ENCODE measurements at places on chromosomes 6 and 20.

GRCh38 chr6:15829156-15829555 lies 166.3 kb upstream of the DTNBP1 start:
- DNase-seq, result no peak

- no peak for DNase-seq
These were observed 14.3 kb downstream of the TBPL1 start for GRCh38 chr6:133967347-133967746.

DNA sequence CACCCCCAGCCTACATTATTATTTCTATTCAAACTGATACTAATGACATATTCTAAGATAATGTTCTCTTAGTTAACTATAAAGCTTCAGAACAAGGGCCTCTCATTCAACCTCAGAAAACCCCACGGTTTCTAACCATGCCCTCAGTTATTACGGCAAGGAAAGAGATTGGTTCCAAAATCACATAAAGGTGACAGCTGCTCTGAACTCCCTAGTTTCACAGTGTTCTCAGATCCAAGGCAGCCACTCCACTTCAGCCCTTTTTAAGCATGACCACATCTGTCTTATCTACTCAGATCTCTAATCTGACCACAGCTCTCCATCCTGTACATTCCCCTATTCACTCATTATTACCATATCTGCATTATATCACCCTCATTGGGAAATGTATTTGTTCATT lies 98.8 kb upstream of the CEP85L start:
- no peak for DNase-seq

DNA sequence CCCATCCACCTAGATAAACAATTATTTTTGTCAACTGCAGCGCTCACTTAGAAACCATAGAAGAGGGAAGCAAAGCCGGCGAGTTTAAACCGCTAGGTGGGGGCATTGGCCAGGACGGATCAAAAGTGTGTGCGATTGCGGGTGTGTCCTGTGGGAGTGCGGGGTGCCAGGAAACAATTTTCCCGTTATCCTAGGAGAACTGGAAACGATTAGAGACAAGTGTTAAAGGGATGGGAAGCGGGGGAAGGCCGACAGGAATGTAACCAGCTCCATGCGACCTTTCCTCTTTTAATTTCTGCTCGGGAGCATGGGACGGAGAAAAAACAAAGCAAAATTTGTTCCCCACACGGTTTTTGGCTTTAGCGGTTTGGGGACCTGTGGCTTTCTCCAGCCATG lies 2.8 kb upstream of the HTR1B start:
- DNase-seq, result no peak

DNA sequence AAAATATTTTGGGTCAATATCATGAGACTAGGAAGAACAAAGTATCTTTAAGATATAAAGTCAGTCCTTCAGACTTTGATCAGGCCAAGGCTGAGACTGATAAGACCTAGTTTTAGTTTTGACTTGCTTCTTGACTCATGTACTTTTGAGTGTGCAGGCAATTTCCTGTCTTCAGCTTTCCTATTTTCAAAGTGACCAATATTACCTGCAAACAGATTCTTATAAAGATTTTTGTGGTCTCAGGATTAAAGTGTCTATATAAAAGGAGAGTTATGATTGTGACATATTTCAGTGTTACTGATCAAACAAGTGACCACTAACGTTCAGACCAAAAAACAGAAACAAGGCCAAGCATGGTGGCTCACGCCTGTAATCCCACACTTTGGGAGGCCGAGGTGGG lies 36.0 kb upstream of the AKIRIN2 start:
- DNase-seq, result no peak

GRCh38 chr6:42748203-42748898 lies 2.4 kb upstream of the TBCC start:
- no peak for DNase-seq

- no peak for DNase-seq
These were observed 10.4 kb downstream of the TAF4 start for GRCh38 chr20:62055106-62055861.

- DNase-seq, result no peak
These were observed 1.6 kb upstream of the TRAF3IP2 start for GRCh38 chr6:111607279-111607678.

DNA sequence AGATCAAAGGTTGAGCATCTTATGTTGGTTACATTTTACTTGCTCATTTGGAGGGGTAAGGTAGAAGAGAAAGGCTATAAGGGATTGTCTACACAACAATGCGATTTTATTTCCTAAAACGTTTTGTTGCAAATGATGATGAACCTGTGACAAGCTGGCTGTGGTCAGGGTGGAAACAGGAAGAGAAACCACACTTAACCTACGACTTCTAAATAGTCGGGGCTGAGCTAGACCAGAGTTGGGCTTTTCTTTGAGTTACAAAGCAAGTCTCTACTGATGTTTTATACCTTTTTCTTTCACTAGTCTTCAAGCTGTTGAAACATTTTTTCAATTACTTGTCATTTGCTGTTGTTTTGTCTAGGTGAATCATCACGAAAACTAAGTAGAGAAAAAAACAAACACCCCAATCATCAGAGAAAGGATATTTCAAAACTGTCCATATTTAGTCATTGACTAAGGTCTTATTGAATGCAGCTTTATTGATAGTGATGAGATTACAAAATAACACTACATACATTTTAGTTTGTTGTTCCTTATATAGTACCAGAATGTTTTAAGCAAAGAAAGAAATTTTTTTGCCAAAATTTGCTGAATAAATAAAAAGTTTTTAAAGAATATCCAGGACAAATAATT lies 18.0 kb downstream of the KLHL31 start:
- DNase-seq, result no peak

GRCh38 chr6:97925504-97925903 lies 642.5 kb upstream of the MMS22L start:
- DNase-seq, result no peak

GRCh38 chr6:119129148-119129967 lies 50.9 kb upstream of the FAM184A start:
- DNase-seq, result peak; percentile 58

DNA sequence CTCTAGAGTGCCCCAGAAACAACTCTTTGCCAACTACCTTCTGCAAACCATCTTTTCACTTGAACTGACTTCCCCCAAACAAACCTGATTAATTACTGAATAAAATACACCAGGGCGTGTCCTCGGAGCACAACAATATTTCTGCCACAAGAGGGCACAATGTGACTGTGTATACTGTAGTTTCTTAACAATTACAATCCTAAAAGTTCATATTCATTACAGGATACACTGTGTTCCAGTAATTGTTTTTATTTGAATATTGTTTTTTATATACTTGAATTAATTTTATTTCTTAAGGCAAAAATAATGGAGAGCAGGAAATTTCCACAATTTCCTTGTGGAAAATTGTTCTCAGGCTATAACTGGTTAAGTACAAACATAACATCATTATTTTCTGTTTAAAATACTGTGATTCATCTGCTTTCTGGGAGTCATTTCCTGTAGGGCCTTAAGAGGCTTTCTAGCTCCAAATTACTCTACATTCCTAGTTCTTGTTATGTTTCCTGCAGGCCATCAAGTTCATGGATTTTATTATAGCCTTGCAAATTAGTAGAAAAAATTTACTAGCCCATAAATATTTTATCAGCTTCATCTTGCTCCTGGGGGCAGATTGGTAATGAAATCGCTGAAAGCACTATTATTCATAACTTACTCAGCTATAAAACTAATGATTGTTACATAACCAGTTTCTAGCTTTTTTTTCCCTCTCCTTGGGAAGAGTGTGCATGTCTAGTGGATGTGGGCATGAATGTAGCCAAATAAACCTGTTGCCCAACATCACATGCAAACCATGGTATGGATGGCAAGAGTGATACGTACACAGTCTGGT lies 51.9 kb upstream of the SLC22A16 start:
- peak; percentile 55 for DNase-seq

- DNase-seq, result no peak
These were observed 14.9 kb downstream of the SRPK1 start for GRCh38 chr6:35905841-35906498.

- DNase-seq, result peak; percentile 17
These were observed 11.5 kb upstream of the CDKN1A start for GRCh38 chr6:36666826-36667591.

GRCh38 chr6:10759312-10759839 lies 11.8 kb downstream of the TMEM14B start:
- DNase-seq, result peak; percentile 5

GRCh38 chr6:134480593-134480992 lies 162.7 kb upstream of the SGK1 start:
- no peak for DNase-seq

DNA sequence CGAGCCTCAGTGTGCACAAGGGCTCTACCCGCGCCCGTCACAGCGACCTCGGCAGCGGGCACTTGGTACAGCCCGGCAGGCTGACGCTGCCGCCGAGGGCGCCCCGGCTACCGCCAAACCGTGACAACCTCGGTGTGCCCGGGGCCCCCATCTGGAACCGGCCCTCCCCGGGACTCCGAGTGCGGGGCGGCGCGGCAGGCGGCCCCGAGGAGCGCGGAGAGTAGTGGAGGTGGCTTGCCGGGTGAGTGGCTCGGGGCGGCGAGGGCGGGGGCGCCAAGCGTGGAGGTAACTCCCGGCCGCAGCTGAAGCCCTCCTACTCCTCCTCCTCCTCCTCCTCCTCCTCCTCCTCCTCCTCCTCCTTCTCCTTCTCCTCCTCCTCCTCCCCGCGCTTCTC lies at the start of gene ISM1:
Gene ISM1 (plus strand): TSS at position 371 of the 394 bp plus-strand sequence. CDS start 503 bp downstream, outside the sequence.
- DNase-seq, result no peak

DNA sequence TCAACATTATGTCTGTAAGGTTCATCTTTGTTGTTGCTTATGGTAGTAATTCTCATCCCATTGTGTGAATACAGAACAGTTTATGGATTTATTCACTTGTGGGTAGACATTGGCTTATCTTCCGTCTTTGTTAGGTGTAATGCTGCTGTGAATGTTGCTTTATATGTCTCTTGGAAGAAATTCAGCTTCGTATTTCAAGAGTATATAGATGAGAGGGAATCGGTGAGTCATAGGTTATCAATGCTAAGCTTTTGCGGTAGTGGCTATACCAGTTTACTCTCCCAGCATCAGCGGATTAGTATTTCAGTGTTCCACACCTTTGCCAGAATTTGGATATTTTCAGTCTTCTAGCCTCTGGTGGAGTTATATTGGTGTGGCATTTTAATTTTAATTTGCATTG lies 77.8 kb downstream of the ZFAND3 start:
- no peak for DNase-seq

- DNase-seq, result no peak
These were observed 248.6 kb upstream of the SUPT3H start for GRCh38 chr6:45626087-45626891.

GRCh38 chr20:39378776-39379175 lies 416.6 kb downstream of the DHX35 start:
- DNase-seq, result no peak

DNA sequence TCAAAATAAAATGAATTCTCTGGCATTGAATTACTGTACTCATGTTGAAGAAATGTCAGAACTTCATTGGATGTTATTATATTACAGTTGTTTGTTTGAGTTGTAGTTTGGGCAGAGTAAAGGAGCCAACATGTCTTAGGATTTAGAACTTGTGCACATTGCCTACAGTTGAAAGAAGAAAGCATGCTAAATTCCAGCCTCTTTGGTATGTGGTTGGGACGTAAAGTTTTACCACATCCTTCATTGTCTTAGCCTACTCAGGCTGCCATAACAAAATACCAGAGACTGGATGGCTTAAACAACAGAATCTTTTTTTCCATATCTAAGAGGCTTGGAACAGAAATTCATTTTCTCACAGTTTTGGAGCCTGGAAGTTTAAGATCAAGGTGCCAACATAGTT lies 42.4 kb downstream of the HFE start:
- no peak for DNase-seq

DNA sequence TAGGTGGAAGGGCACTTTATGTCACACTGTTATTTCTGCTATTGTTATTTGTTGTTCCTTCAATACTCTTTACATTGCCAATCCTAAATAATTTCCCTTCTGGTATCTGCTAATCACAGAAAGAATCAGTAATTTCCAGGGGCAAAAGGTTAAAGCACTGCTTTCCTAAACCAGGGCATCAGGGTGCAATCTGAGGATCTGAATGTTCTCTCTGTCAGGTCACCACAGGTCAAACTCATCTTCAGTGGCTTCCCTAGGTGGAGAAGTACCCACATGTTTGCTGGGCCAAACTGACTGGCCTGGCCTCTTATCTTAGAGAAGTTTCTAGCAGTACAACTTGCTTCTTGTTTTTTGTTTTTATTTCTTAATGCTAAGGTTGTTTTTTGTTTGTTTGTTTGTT lies 118.7 kb downstream of the OPRM1 start:
- no peak for DNase-seq

- DNase-seq, result peak; percentile 26
These were observed 2.8 kb downstream of the SOX4 start for GRCh38 chr6:21596145-21596948.

DNA sequence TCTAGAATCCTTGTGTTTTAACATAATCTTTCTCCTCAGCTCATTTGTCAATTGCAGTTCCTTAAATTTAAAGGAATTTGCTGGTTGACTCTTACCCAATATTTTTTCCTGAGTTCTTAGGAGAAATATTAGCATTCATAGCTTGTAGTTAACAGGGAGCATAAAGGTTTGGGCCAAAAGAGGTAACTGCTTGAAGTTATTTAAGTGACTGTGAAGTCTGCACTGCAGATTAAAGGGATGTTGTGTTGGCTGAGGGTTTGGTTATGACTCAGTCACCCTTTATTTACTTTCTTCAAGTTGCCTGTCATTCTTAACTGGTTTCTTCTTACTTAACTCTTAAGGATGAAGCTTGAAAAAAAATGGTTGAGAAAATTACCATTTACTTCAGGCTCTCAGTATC lies 220.3 kb upstream of the LAMP5 start:
- DNase-seq, result no peak

- DNase-seq, result no peak
These were observed 362.6 kb downstream of the EPM2A start for GRCh38 chr6:145372671-145373151.

- DNase-seq, result no peak
These were observed 34.3 kb downstream of the NCOA3 start for GRCh38 chr20:47535994-47536393.

DNA sequence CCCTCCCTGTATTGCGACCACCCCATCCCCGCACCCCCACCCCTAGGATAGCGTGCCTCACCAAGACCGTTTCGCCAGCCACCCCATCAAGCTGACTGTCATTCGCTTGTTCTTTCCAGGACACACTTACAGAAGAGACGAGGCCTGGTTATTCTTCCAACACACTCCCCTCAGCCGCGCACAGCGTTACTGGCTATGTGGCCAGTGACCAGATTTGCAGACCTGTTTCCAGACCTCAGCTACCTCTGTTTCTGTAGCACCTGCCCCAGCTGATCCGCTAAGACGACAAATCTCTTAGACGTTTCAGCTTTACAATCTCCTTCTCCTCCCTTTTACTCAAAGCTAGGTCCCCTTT lies 26.1 kb downstream of the HLA-F start:
- DNase-seq, result no peak

DNA sequence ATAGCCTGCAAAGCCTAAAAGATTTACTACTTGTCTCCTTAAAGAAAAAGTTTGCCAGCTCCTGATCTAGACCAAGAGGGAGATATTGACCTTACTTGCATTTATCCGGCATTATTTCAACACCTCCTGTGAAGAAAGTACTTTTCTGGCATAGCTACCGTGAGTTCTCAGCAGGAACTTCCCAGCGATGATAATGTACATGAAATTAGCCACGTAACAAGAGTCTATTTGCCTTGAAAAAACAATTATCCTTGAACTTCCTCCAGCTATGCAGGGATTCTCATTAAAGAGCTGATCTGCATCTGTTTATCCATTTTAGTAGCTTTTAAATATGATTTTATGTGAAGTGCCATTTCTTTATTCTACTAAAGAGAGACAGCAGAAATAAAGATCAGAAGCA lies 41.7 kb downstream of the ALDH5A1 start:
- no peak for DNase-seq

- DNase-seq, result no peak
These were observed 61.3 kb upstream of the FERMT1 start for GRCh38 chr20:6184086-6184485.
